ENCODE measurements at places on chromosomes 12 and 14.

DNA sequence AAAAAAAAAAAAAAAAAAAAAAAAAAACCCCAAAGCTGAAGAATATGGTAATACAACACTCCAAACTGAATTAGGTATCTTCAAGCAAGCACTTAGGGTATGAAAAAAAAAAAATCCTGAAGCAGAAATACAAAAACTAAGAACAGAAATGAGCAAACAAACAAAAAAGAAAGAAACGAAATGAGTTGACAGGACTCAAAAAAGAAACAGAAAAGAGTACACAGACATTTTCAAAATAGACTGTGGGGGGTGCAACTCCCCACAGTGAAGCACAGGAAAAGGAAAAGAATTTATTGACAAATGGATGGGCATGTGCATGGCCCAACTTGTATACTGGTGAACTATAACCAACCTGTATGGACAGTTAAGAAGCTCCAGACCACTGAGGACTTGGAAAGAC is 24.6 kb downstream of the RPS6KA5 start:
- DNase-seq, result no peak

DNA sequence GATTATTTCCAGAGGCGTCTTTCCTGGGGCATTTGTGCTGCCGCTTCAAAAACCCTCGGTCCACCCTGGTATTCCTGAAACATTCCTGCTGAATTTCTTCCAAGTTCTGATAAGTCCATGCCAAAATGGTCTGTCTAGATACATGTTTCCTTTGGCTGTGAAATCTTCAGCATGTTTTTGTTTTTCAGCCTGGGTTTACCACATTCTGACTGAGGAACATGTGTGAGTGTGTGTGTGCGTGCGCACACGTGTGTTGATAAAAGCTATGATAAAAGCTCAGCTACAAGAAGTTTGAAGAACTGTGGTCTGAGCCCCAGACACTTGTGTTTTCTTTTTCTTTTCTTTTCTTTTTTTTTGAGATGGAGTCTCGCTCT is 22.4 kb downstream of the ANKRD9 start:
- DNase-seq, result no peak

GRCh38 chr14:29955087-29955486 is 27.4 kb upstream of the PRKD1 start:
- DNase-seq, result no peak

DNA sequence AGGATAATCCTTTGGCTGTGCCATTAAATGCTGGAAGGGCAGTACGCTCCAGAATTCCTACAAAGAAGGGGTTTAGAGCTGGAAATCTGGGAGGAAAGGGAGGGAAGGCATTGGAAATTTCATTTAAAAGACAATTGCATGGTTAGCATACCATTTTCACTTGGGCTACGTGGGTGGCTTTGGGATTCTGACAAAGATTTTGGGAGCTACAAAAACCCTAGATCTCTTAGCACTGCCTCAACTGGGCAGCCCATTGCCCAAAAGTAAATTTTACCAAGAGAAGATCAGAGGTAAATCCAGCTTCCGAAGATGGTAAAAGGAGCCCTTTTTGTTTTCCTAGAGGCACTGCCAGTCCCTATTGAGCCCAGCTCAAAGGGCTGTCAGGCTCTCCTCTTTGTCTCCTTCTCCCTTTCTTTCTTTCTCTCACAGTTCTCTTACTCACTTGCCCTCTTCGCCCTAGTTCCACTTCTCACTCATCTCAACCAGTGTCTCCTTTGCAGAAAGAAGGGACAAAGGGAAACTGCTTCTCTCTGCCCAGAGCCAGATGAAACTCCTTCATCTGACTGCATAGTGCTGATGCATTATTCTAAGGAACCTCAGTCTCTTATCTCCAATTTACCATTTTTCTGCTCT is 125.4 kb upstream of the PLEKHA5 start:
- DNase-seq, result no peak

DNA sequence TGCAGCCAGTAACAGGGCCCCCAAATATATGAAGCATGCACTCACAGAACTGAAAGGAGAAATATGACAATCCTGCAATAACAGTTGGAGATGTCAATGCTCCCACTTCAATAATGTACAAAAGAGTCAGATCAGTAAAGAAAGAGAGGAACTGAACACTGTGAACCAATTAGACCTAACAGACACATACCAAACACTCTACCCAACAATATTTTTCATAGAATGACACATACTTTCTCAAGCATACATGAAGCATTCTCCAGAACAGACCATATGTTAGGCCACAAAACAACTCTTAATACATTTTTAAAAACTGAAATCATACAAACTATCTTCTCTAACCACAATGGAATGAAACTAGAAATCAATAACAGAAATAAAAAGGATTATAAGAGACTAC is 80.2 kb downstream of the ELK3 start:
- DNase-seq, result no peak

GRCh38 chr12:44245932-44246331 is 410.1 kb downstream of the TMEM117 start:
- DNase-seq, result no peak

DNA sequence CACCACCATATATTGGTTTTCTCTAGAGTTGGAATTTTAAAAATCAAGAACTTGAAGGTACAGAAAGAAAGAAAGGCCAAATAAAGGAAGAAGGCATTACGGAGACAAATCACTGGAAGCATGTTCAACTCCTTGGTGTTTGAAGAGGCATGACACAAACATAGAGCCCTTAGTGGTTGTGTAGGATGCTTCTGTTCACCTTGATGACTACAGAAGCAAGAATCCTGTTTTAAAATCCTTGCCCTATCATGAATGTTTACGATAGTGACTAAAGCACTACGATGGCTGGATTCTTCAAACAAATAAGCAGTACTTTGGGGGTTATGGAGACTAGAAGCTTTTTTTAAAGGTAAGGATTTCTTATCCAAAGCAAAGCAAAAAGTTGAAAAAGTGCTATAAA is 10.3 kb upstream of the ISM2 start:
- no peak for DNase-seq

- no peak for DNase-seq
Measured at GRCh38 chr14:90784621-90785270, 31.5 kb downstream of the TTC7B start.

DNA sequence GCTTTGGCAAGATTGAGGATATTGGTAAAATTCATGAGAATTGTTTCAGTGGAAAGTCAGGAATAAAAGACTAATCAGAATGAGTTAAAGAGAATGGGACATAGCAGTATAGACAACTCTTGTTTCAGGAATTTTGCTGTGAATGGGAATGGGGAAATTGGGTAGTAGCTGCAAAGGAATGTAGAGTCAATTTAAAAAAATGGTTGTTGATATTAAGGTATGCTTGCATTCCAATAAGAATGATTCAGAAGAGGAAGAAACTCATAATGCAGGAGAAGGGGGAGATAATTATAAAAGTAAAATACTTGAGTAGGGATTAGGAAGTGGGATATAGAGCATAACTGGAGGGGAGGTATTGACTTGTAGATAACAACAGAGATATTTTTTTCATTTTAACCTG is 40.7 kb downstream of the MNAT1 start:
- no peak for DNase-seq

DNA sequence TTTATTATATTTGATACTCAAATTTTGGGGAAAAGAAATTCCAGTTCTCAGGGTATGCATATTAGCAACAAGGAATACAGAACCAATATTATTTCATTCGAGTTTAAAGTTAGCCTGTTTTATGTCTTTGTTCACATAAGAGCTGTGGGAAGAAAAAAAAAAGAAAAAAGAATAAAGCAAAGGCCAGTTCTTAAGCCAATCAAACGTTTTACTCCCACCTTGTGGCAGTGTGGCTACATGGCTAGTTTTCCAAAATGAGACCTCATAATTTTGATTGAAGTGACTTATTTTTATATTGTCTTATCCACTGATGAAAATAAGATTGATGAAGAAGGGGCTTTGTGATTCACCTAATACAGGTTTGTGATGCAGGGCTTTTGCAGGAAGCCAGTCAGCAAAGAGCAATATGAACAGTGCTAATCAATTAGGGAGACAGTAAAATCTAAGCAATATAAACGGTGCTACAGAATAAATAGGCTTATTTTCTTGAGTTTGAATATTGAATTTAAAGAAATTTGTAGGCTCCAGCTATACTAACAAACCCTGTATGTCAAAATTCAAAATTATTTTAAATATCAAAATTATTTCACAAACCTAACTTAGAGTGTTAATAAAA is 624.1 kb upstream of the FOXG1 start:
- peak; percentile 33 for DNase-seq

- no peak for DNase-seq
Measured at GRCh38 chr12:14454098-14454907, 88.8 kb downstream of the ATF7IP start.

DNA sequence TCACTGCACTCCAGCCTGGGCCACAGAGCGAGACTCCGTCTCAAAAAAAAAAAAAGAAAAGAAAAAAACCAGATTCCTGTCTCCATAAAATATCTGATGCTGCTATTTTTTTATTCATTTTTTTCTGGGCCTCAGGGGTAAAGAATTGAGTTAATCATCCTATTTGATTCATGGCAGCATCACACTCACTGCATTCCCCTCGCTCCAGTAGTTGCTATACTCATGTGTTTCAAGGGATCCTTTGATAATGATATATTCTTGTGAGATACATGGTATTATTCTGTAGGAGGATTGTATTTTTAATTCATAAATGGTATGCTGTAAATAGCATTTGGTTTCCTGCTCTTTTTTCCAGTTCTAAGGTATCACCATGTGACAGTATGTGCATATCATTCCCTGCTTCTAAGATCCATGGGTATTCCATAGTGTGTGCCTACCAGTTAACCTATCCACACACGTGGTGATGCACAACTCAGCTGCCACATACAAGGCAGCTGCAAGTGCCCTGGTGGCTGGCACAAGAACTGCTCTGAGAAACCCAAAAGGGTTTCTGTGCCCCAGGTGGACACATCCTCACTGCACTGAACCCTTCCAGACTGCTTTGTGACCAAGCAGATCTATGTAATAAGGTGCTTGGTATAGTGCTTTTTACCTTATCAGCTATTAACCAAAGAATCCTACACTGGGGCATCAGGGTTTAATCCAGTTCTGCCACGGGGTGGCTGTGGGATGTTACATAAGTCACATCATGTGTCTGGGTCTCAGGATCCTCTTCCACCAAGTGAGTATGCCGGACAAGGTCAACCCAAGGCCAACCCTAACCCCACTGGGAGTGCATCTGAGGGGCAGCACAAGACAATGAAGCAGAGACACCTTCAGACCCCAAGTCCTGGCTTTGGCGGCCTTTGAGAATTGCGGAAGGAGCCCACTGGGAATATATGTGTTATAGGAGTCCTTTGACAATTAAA is 74.6 kb downstream of the ZFP36L1 start:
- DNase-seq, result no peak

- no peak for DNase-seq
Measured at GRCh38 chr12:96988919-96989318, 81.9 kb downstream of the NEDD1 start.

DNA sequence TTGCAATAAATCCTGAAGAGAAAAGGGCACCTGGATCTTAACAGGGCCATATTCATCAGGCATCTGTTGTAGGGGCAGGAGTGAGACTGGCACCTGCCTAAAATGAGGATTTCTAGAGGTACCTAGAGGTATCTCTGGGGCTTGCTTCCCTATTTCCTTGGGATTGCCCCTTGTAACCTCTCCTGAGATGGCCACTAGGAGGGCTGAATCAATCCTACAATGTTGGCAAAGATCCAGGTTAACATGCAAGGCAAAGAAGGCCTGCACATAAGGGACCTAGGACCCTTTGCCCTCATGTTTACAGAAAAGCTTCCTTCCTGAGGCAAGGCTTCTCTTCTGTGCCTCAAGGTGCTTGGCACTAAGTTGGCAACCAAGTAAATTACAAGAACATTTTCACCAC is 25.8 kb upstream of the CLEC4E start:
- DNase-seq, result no peak

GRCh38 chr12:101877806-101878242 is 444 bp downstream of the DRAM1 start:
- DNase-seq, result no peak

DNA sequence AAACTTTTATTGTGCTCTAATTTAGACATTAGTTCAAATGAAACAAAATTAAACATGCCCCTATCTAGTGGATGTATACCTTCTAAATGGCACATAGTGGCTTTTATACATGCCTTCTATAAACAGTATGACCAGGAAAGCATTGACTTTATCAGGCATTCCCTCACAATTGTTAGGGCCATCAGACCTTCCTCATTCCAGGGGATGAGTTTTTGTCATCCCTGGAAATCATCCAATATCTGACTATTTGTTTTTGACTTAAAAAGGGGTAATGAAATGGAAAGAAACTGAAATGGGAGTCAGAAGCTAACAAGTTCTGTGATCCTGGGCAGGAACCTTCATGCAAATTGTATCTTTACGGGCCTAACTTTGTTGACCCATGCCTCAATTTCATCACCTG is 58.0 kb downstream of the BICDL1 start:
- DNase-seq, result no peak

- DNase-seq, result no peak
Measured at GRCh38 chr12:57229046-57229633, 371 bp upstream of the SHMT2 start.

- DNase-seq, result no peak
Measured at GRCh38 chr12:2125651-2126522, 73.1 kb downstream of the CACNA1C start.

GRCh38 chr14:25007832-25008231 is 42.1 kb downstream of the STXBP6 start:
- DNase-seq, result no peak

DNA sequence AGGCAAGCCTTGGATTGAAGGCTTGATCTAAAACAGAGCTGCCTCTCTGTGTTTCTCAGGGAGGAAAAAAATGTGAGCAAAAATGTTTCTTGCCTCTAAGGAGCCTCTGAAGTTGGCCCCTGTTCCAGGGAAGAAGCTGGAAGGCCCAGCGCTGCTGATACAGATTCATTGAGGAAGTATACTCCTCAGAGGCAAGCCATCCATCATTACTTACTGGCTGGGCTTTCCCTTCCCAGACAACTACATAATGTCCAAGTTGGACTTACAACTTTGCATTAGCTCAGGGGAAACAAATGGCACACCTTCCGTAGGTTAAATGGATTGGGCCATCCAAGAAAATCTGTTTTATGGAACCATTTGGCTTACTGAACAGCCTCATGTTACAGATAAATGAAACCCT is 263.7 kb upstream of the SEL1L start:
- no peak for DNase-seq

DNA sequence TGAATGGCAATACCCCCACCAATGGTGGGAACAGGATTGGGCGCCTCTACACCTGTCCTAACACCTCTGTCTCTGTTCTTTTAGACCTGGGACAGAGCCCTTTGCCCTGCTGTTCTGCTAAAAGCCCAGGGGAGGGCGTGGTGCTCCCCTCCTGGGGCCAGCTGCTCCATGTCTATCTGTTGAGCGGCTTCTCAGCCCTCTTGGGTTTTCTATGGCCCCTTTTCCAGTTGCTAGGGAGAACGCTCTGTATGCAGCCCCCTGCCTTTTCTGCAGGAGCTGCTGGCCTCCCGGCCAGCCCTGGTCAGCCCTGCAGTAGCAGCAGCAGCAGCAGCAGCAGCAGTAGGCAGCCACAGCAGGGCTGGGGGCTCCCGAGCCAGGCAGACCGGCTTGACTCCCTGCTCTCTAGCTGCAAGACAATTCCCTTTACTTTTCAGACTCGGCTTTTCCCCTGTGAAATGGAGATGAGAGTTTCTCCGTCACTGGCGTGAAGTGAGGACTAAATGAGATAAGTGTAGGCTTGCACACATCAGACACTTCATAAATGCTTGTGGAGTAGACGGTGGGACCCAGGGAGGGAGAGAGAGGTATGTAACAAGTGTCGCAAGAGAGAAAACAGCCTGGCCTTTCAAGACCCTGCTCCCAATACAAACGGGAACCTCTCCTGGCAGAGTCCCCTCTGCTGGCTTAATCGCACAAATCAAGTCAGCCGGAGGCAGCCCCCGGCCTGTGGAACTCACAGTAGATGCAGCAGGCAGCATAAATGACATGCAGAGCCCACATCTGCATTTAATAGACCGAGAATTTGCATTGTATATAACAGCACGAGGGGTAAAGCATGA is 1.0 kb downstream of the RTL1 start:
- DNase-seq, result no peak

Data from amygdala (tissue), 56 donors.